Endothelial cell of umbilical vein (primary cell): ENCODE measurements at places on chromosomes 2 and 18. TPM values are rescaled to one million over a fixed set of nuclear protein-coding genes. Genes with fewer than 3 reads are reported as not detected.

Gene ZNF892
- polyA plus RNA-seq, result 0.64 and 0.65 TPM in 2 replicates

Gene GPBAR1
- polyA plus RNA-seq, result 0.14 TPM in 2 replicates

Gene FNDC4
- 19.0 and 22.3 TPM in 2 replicates for polyA plus RNA-seq

Gene COLEC11
- 0.15 and 0.19 TPM in 2 replicates for polyA plus RNA-seq

Gene SAG
- not detected in 2 replicates for polyA plus RNA-seq
